ENCODE measurements at places on chromosomes 4 and X.

DNA sequence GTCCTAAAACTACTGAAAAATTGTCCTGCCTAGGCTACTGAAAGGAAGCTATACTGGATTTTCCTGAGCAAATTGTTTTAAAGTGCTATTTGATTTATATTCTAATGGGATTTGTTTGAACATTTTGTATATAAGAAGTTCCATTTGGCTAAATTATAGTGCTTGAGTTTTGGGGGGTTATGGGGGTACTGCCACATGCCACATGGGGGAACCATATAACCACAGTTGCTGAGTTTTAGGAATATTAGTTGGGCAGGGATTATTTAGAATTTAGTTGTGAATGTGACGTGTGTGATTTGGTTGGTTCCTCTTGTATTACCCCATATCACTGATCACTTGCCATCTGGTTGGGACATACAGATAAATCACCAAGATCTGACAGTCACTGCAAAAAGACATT lies 224.5 kb upstream of the TAPT1 start:
- no peak for DNase-seq

DNA sequence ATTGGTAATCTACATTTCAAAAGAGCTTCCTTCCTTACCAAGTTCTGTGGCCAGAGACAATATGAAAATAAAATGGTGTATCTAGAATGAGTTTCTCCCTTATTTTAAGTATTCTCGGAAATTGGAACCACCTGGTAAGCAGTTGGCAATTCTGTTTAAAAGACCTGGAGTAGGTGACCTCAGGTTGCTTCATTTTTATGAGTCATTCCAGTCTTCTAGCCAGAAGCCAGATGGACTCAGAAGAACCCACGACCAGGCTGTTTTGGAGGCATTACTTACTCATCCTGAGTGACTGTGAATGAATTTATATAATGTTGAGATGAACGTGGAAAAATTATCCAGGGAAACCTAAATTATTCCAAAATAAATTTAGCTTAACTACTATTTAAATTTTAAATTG lies 9.1 kb downstream of the BMPR1B start:
- no peak for DNase-seq

DNA sequence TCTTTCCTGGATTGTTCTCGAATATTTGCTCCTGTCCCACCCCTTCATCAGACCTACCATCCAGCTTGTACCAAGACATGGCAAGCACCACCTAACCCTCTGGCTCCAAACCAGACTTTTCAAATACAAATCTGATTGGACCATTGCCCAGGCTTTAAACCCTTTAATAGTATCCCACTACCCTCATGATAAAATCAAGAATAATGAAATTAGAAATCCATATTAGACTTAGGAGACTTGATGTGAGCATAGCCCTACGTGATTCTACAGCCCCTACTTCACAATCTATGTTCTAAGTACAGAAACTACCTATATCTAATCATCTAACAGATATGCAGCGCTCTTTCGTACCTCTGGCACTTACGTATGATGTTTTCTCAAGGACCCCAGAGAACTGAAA lies 375.2 kb upstream of the CPEB2 start:
- DNase-seq: no peak

- no peak for DNase-seq
These were observed 20.9 kb upstream of the S100G start for GRCh38 chrX:16628946-16629595.

DNA sequence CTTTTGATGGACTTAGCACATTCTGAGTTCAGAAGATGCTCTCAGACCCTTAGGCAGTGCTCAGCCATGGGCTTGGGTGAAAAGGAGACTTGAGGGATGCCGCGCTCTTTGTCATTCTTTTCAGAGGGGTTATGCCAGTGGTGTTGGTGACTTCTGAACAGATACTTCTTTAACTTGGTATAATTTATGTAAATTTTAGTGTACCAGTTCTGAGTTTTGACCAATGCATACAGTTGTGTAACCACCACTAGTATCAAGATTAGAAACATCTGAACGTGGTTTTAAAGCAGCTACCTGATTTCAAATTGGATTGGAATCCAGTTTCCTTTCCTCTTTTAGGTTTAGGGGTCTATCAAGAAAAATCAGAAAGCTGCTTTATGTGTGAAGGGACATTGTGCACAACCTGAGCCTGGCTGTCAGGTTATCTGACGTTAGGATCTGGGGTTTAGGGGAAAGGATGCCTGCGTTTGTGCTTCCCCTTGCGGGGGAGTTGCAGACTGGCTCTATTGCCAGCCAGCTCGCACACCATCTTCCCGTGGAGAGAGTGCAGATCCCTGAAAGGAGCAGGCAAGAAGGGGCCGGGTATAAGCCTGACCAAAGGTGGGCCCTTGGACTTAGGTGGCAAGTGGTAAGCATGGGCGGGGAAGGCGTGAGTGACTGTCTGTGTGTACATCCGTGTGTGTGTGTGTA lies 19.0 kb downstream of the SMS start:
- no peak for DNase-seq

GRCh38 chr4:6474705-6475457 lies 2.5 kb upstream of the PPP2R2C start:
- DNase-seq: no peak

- no peak for DNase-seq
These were observed 74.2 kb downstream of the RTL9 start for GRCh38 chrX:110432906-110433215.

- DNase-seq: no peak
These were observed 28.0 kb downstream of the TACC3 start for GRCh38 chr4:1749370-1749769.

GRCh38 chr4:122814426-122814825 lies 12.2 kb upstream of the FGF2 start:
- DNase-seq: no peak

GRCh38 chrX:97844943-97845342 lies 961.2 kb downstream of the RPA4 start:
- DNase-seq: no peak

DNA sequence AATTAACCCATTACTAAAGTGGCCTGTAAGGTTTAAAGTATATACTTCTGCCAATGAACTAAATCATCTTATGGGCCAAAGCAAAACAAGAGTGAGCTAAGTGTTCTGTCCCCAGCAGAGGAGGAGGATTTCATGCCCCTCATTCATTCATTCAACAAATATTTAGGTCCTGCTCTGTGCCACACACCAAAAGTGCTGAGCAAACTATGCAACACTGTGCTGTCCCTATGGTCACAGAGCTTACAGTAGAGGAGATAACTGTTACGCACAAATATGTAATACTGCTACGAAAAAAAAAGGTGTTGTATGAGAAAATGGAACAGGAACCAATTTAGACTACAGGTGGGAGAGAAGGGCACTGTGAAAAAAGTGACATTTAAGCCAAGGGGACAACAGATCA lies 1.7 kb downstream of the SH3KBP1 start:
- no peak for DNase-seq

DNA sequence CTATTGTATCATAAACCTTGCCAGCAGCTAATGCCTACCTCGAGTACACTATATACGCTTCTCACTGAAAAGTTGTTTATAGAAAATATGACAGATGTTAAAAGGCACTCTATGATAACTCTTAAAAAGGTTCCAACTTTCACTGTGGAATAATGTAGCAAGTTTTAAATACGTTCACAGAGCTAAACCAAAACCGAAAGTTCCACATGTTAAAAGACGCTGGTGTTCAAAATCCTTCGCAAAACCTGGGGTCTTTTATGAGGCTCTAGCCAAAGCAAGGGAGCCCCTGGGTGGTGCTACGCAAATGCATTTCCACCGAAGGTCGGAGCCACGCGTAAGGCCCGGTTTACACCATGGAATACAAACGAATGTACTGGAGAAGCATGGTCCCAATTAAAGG lies 103.7 kb upstream of the TENM3 start:
- DNase-seq: no peak

Measured in activated CD4-positive, alpha-beta T cell treated with anti-CD3 and anti-CD28 coated beads for 1 hour (primary cell).